MG63 (cell line): ENCODE measurements at places on chromosomes 1 and 21. TPM values are rescaled to one million over a fixed set of nuclear protein-coding genes. Genes with fewer than 3 reads are reported as not detected.

BCAR3 gene
- 21.2 and 26.0 TPM in 2 replicates for total RNA-seq

ITGB2 gene
- total RNA-seq = 4.3 and 12.9 TPM in 2 replicates

NR1I3 gene
- total RNA-seq = not detected in 2 replicates

MAP10 gene
- 1.9 and 3.2 TPM in 2 replicates for total RNA-seq

WNT9A gene
- 10.8 and 11.3 TPM in 2 replicates for total RNA-seq

SELL gene
- total RNA-seq = 0.10 and 1.5 TPM in 2 replicates

SHE gene
- total RNA-seq = not detected in 2 replicates

OR6K6 gene
- total RNA-seq = not detected in 2 replicates

OR6N1 gene
- total RNA-seq = not detected in 2 replicates

NBPF4 gene
- 1.5 and 4.4 TPM in 2 replicates for total RNA-seq

NTMT2 gene
- total RNA-seq = not detected in 2 replicates

LRRC71 gene
- total RNA-seq = not detected in 2 replicates

MATN1 gene
- total RNA-seq = not detected in 2 replicates

AMY2B gene
- not detected in 2 replicates for total RNA-seq

GBP2 gene
- total RNA-seq = 2.2 and 2.3 TPM in 2 replicates
